ENCODE measurements at places on chromosomes 16 and 17.

GRCh38 chr17:10306585-10306984 lies 66.2 kb downstream of the MYH13 start:
- DNase-seq: no peak

DNA sequence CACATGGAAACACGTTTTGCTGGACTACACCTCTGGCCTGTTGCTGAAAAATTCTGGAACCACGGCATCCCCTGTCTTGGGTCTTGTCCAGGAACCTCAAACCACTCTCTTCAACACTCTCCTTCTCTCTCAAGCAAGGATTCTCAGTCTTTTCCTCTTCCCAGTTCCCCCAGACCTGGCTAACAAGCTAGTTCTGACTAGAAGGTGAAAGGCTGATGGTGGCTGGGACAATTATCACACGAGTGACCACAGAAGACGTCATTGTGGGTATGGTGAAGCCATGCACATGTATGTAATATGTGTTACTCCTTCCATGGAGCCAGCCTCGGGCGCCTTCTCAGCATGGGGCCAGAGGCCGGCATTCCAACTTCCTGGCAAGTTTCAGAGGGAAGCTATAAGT lies 123.0 kb downstream of the CDYL2 start:
- no peak for DNase-seq

DNA sequence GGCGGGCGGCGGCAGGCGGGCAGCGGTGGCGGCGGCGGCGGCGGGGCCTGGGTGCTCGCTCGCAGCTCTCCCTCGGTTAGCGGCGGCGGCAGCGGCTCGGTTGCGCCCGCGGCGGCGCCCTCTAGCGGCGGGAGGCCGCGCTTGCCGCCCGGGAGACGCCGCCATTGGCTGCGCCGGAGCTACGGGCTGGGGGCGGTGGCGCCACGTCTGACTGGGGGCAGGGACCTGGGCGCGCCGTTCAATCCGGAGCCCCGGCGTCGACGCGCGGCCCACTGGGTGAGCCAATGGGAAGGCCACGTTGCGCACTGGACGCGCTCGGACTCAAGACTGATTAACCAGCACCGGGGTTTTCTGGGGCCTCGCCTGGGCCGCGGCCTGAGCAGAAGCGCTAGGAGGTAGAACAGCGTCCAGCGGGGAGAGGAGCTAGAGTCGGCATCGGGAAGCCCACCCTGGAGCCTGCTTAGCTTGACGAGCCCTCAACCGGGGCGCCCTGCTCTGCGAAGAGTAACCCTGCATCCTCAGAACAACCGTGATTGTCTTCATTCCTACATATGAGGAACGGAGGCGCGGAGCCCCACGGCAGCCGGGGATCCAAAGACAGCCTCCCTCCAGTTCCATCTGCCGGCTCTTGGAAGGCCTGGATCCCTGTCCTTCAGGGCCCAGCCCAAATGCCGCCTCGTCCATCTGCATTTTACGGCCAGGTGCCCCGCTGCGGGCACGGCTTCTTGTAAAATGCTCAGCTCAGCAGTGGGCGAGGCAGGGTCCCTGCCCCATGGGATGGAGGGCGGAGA lies at the start of gene ZC3H7A:
Gene ZC3H7A (minus strand): TSS at position 93 of the 791 bp plus-strand sequence. CDS start 14,904 bp downstream, outside the sequence.
- peak; percentile 95 for DNase-seq

- no peak for DNase-seq
These were observed 5.1 kb upstream of the RASL10B start for GRCh38 chr17:35726127-35726952.

DNA sequence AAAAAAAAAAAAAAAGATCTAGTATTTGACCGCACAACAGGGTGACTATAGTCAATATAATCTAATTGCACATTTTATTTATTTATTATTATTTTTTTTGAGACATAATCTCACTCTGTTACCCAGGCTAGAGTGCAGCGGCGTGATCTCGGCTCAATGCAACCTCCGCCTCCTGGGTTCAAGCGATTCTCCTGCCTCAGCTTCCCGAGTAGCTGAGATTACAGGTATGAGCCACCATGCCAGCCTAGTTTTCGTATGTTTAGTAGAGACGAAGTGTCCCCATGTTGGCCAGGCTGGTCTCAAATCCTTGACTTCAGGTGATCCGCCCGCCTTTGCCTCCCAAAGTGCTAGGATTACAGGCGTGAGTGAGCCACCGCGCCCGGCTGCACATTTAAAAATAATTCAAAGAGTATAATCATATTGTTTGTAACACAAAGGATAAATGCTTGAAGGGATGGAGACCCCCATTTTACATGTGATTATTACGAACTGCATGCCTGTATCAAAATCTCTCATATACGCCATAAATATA lies 794 bp downstream of the ANKS3 start:
- no peak for DNase-seq

GRCh38 chr16:68062910-68063393 lies 22.2 kb upstream of the NFATC3 start:
- DNase-seq: no peak

All from NCI-H1092 treated with DMSO at 0.1 percent for 48 hours (cell line).